GM06990 (cell line): ENCODE measurements at places on chromosomes 7 and 10.
A peak's percentile ranks its signal among the peaks of the same experiment; 100 is the strongest.

DNA sequence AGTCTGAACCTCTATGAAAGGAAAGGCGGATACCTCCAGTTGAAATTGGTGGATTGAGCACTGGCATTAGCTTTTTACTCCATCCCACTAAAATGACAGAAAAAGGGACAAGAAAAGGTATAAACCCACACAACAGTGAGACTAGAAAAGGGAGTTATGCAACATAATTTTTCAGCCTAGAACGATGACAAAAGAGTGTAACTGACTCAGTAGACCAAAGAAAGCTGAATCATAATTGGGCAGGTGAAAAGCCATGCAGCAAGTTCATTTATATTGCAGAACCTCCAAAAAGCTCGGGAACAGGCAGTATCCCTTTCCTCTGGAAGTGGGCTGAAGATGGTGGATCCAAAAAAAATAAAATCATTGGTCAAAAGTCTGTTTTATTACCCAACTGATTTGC lies 30.5 kb upstream of the ZCCHC24 start:
- DNase-seq, result no peak

DNA sequence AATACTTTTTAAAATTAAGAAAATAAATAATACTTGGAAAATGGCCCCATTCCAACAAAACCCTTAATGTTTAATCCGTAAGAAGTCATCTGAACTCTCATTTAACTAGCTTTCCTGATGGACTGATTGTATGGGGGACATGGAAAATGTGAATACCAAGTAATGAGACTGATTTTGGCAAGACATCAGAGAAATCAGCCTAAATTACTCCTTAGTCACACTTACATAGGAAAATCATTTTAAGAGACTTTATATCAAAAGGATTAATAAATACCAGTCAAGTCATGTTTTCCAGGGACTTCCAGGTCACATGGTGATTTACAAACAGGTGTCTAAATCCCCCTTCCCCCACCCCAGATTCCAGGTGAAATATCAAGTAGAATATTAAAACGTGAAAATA lies 58.2 kb downstream of the GRM8 start:
- no peak for DNase-seq

- DNase-seq, result peak; percentile 89
Measured at GRCh38 chr7:130961128-130961601, 227.2 kb upstream of the KLF14 start.

DNA sequence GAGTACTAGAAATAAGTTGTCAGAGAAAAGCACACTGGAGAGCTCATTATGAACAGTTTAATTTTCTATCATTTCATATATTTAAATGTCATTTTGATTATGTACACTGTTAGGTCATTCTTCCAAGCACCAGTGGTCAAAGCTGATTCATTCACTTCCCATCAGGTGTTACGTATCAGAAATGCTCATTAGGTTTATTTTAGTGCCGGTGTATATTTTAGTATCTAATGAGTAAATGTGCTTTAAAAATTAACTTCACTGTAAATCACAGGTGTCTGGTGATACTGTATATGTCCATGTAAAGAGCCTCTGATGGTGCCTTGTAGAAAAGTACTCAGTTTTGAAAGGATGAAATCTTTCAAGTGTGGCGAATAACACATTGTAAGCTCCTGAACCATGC lies 3.5 kb downstream of the DMTF1 start:
- no peak for DNase-seq

DNA sequence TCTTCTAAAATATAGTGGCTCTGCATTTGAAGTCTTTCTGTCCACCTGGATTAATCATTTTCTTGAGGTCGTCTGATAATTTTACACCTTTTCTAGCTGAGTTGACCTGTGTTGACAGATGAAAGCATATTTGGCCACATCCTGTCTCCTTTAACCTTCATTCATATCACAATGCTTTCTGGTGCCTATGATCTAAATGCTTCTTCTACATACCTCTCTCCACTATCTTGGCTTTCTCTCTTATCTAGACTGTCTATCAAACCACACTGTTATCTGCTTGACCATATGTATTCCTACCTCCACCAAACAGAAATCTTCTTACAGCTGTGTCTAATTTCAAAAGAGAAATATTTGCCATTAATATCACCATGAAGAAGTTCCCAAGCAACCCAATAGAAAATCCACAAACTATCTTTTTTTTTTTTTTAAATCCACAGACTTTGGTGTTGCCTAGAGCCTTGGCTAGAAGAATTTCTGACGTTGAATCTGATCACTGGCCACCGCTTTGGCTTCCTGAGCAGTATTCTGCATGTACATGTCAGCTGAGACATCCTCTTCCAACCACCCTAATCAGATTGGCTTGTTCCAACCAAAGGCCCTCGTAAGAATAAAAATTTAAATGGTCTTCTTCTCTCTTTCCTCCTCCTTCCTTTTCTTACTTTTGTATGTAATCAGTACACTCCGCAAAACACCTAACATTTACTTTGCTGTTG lies 66.3 kb upstream of the SP4 start:
- peak; percentile 39 for DNase-seq

DNA sequence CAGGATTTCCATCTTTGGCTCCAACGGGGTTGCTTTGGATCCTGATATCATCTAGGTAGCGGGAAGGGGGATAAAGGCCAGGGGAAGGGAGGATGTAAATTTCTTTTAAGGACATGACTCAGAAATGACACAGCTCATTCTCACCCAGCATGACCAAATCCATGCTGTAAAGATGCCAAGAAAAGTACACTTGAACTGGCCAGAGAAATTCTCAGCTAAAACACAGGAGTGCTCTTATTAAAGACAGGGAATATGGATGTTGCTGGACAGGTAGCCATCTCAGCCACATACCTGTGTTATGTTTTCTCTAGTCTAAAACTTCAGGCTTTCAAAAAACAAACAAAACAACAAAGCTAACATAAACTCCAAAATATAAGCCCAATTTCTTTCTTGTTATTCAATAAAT lies 68.3 kb downstream of the NAMPT start:
- DNase-seq, result no peak

GRCh38 chr7:151175793-151176311 lies 8.4 kb upstream of the GBX1 start:
- DNase-seq, result no peak

DNA sequence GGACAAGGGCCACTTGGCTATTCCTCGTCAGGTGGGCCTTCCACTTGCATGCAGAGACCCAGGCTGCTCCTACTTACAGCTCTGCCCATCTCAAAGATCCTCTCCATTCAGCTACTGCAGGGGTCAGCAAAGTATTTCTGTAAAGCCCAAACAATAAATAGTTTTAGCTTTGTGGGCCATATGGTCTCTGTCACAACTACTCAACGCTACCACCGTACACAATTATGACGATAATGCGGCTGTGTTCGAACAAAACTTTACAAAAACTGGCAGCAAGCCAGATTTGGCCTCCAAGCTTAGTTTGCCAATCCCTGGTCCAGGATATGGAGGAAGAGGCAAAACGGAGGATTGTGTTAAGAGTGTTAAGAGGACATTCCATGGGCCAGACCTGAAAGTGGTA lies 12.8 kb downstream of the RAB11FIP2 start:
- no peak for DNase-seq
